ENCODE measurements at places on chromosomes 6 and 20. TPM values are rescaled to one million over a fixed set of nuclear protein-coding genes. Genes with fewer than 3 reads are reported as not detected.

The ESR1 gene
- total RNA-seq: 1.3 TPM

The MROH8 gene
- 3.3 TPM for total RNA-seq

The RSPH4A gene
- total RNA-seq: 46.1 TPM

The EDN3 gene
- total RNA-seq: 0.25 TPM

The CLIC5 gene
- 65.4 TPM for total RNA-seq

The CRYBG1 gene
- total RNA-seq: 28.0 TPM

The MMP24 gene
- 2.3 TPM for total RNA-seq

The CD24 gene
- total RNA-seq: 62.5 TPM

DNA sequence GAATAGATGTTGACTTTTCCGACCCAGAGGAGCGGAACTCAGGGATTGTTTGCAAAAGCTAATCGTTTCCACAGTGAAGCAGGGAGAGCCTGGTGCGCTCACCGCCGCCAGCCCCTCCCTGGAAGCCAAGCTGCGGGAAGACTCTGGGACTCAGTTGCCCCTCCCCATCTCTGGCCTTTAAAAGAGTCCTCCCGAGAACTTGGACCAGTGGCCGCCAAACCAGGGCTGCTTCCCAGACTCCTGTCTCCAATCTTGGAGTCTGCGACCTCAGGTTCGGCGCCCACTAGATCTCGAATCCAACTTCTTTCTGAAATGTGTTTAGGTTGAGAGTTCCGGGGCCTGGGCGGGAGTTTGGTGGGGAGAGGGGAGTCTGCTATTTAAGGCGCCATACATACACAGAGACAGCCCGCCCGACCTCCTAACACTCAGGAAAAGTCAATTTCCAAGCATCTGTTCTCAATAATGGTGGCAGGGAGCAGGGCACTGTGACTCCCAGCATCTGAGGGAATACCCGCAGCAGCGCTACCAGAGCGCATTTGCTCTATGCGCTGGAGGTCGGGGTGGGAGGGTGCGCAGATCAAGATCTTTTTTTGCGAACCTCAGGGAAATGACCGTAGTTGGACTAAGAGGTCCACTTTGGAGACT, 800 bp upstream of the GRIK2 start:
- peaks cover 8% of the 10 kb centered on the region for H3K4me1 ChIP-seq
- no peaks in the 10 kb centered on the region for H3K36me3 ChIP-seq
- no peak overlapping the region for H3K27ac ChIP-seq

GRCh38 chr6:18118330-18118729, 4.1 kb downstream of the NHLRC1 start:
- peaks cover 2% of the 10 kb centered on the region for H3K4me1 ChIP-seq
- H3K36me3 ChIP-seq: no peaks in the 10 kb centered on the region
- no peak for DNase-seq
- H3K27me3 ChIP-seq: no peaks in the 10 kb centered on the region
- H3K4me3 ChIP-seq: no peak overlapping the region
- H3K27ac ChIP-seq: no peak overlapping the region

DNA sequence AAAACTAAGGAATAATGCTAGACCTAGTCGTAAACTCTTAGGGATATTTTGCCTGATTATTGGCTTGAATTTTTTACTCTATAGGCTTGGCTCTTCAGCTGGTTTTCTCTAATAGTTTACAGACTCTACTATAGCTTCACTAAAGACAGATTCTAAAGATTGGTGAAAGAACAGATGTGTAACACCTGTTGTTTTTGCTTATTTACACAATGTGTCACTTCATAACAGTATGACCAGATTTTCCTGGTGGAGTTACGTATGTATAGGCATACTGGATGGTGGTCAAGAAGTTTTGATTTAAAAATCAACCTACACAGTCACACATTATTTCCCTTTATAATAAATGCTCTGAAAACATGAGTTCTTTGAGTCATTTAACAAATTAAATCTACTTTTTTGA, 4.8 kb downstream of the COL19A1 start:
- no peaks in the 10 kb centered on the region for H3K4me1 ChIP-seq
- peaks cover 4% of the 10 kb centered on the region for H3K27me3 ChIP-seq
- DNase-seq: no peak
- no peak overlapping the region for H3K4me3 ChIP-seq
- H3K27ac ChIP-seq: no peak overlapping the region

- H3K4me1 ChIP-seq: no peaks in the 10 kb centered on the region
- no peak overlapping the region for H3K4me3 ChIP-seq
- no peaks in the 10 kb centered on the region for H3K36me3 ChIP-seq
- no peak overlapping the region for H3K27ac ChIP-seq
- H3K27me3 ChIP-seq: no peaks in the 10 kb centered on the region
Measured at GRCh38 chr6:47209632-47210031, 100.1 kb downstream of the TNFRSF21 start.

- H3K36me3 ChIP-seq: no peaks in the 10 kb centered on the region
- no peak overlapping the region for H3K4me3 ChIP-seq
- H3K27ac ChIP-seq: no peak overlapping the region
- no peaks in the 10 kb centered on the region for H3K27me3 ChIP-seq
- H3K4me1 ChIP-seq: no peaks in the 10 kb centered on the region
Measured at GRCh38 chr6:12578097-12578496, 138.5 kb upstream of the PHACTR1 start.

DNA sequence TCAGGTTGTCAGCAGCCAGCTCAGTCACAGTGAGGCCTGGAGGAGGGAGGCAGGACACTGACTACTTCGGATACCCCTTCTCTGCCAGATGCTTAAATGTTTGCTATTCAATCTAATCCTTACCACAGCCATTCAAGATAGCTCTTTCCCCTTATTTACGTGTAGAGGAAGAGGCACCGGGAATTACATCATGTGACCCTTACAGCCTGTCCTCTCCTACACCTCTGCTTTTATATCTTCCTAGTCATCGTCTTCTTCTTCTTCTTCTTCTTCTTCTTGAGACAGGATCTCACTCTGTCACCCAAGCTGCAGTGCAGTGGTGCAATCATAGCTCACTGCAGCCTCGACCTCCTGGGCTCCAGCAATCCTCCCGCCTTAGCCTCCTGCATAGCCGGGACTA, 148.1 kb upstream of the NEDD9 start:
- no peaks in the 10 kb centered on the region for H3K4me1 ChIP-seq
- no peaks in the 10 kb centered on the region for H3K36me3 ChIP-seq
- H3K4me3 ChIP-seq: no peak overlapping the region
- no peak for DNase-seq

DNA sequence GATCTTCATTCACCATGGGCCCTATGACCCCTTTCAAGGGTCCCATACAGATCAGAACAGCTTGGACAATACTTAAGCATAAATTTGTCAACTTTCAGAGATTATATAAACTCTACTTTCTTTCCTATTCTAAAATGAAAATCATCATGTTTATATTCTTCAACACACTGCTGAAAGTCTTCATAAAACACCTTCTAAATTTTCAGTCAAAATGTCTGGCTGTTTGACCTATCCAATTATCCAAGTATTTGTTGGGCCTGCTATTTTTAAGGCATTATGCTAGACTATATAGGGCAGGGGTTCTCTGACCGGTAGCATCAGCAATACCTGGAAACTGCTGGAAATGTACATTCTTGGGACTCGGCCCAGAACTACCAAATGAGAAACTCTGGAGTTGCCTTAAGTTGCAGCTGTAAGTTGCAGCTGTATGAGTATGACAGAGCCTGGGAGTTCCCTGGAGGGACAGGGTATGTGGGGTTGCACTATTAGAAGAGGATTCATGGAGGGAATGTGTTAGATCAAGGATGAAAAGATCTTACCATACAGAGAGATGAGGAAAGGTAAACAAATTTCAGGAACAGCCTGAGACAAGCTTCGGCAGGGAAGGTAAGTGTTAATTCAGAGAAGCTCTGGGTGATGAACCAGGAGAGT, 293.0 kb downstream of the ADGB start:
- H3K27me3 ChIP-seq: no peaks in the 10 kb centered on the region
- H3K4me3 ChIP-seq: no peak overlapping the region
- no peaks in the 10 kb centered on the region for H3K36me3 ChIP-seq

DNA sequence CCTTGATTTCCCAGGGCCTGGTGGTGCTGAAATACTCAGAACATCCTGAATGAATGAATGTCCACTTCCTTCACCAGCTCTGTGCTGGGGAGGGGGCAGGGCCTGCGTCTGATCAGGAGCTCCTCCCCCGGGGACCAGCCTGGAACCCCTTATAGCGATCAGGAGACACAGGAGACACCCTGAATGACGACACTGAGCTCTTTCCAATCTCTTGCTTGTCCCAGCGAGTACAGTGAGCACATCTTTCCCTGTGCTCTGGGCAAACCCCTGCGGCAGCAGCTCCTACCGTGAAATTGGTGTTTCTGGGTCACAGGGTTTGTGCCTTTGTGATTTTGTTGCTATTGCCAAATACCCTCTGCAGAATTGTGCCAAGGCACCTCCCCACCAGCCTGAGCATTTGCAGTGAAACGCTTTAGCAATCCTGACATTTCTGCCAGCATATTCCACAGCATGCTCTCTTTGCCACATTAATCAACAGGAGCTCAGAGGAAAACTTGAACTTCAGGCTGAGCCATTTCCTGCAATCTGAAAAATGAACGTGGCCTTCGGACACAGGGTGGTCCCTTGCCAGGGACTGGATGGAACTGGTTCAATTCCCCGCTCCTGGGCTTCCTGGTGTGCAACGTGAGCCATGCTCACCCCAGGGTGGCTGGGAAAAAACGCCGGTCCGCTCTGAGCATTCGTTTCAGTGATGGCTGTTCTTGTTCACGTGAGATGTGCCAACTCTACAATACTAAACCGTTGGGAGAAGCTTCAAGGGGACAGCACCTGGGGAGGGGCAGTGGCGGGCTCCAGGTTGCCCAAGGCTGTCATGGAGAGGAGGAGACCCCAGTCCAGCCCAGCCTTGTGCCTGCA, 23.1 kb upstream of the MRGBP start:
- no peak overlapping the region for H3K4me3 ChIP-seq
- peaks cover 7% of the 10 kb centered on the region for H3K4me1 ChIP-seq

GRCh38 chr6:25601800-25602673, 50.0 kb upstream of the SCGN start:
- DNase-seq: peak; percentile 79
- peaks cover 11% of the 10 kb centered on the region for H3K36me3 ChIP-seq
- H3K27me3 ChIP-seq: no peaks in the 10 kb centered on the region
- no peak overlapping the region for H3K4me3 ChIP-seq
- no peaks in the 10 kb centered on the region for H3K4me1 ChIP-seq

DNA sequence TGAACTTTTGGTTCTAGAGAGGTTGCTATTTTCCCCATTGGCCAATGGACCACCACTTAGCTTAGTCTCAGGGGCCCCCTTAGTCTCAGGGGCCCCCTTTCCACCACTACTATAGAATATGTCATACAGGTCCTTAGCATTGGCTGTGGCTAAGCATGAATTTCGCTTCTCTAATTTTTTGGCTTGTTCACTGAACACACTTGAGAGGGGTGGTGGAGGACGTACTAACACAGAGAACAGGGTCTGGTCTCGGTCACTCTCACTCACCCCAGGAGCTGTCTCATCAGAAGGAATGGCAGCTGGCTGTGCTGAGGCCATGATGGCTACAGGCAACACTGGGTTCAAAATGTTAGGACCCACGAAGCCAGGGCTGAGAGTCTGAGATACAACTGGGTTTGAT, 30.3 kb downstream of the ZNF318 start:
- peaks cover 23% of the 10 kb centered on the region for H3K36me3 ChIP-seq
- no peak overlapping the region for H3K4me3 ChIP-seq
- H3K4me1 ChIP-seq: no peaks in the 10 kb centered on the region
- no peak for DNase-seq
- no peaks in the 10 kb centered on the region for H3K27me3 ChIP-seq

GRCh38 chr20:8389381-8390036, 257.4 kb downstream of the PLCB1 start:
- peaks cover 10% of the 10 kb centered on the region for H3K4me1 ChIP-seq
- H3K27ac ChIP-seq: no peak overlapping the region
- no peaks in the 10 kb centered on the region for H3K27me3 ChIP-seq

DNA sequence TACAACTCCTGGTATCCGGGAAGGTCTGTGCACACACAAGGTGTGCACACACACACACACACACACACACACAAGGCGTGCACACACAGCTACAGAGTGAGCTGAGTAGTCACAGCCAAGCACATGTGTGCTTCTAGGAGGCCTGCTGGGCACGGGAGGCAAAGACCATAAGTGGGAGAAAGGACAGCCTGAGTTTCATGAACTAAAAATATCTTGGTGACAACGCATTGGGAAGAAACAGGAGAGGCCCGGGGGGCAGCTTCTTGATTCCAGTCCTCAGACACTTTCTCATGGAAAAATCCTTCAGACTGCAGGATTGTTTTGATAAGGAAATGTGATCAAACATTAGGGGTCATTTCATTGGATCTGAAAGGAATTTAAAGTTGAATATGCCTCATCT, 2.6 kb downstream of the TRAF3IP2 start:
- H3K36me3 ChIP-seq: no peaks in the 10 kb centered on the region
- H3K4me3 ChIP-seq: no peak overlapping the region
- H3K27ac ChIP-seq: peak overlapping the region; percentile 96
- DNase-seq: peak; percentile 71
- no peaks in the 10 kb centered on the region for H3K27me3 ChIP-seq

DNA sequence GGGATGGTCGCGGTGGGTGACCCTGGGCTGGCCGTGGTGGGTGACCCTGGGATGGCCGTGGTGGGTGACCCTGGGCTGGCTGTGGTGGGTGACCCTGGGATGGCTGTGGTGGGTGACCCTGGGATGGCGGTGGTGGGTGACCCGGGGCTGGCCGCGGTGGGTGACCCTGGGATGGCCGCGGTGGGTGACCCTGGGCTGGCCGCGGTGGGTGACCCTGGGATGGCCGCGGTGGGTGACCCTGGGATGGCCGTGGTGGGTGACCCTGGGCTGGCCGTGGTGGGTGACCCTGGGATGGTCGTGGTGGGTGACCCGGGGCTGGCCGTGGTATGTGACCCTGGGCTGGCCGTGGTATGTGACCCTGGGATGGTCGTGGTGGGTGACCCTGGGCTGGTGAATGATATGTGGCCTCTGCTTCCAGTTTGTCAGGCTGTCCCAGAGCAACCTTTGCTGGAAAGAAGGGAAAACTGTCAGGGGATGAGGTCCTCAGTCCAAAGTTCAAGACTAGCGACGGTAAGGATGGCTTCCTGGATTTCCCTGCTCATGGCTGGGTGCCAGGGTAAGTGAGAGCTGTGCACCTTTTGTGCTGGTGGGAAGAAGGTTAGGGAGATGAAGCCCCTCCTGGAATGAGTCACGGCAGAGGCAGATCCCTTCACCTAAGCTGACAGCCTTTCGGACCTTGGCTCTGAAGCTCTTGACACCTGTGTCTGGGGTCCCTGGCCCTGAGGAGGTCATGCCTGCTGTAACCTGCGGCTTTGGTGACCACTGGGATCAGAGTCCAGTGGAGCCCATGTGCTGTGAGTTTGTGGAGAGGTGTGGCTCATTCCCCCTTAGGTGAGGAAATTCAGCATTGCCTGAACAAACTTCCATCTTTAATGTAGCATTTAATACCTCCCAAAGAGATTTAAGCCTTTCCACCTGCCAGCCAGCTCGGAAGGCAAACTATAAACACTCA, 19.1 kb upstream of the PCMTD2 start:
- H3K36me3 ChIP-seq: no peaks in the 10 kb centered on the region
- H3K27me3 ChIP-seq: no peaks in the 10 kb centered on the region
- H3K4me1 ChIP-seq: no peaks in the 10 kb centered on the region
- H3K4me3 ChIP-seq: no peak overlapping the region
- no peak overlapping the region for H3K27ac ChIP-seq

Data from lung (tissue), 17 donors.